Diencephalon (tissue), 1 donor: ENCODE measurements at places on chromosomes 3 and 15. TPM values are rescaled to one million over a fixed set of nuclear protein-coding genes. Genes with fewer than 3 reads are reported as not detected.

The GOLGA8M gene
- total RNA-seq, result not detected

The CPLX3 gene
- 0.92 TPM for total RNA-seq

The NR2E3 gene
- total RNA-seq, result not detected

The GRAMD1C gene
- total RNA-seq, result 10.8 TPM

The ROPN1 gene
- not detected for total RNA-seq

The PLS1 gene
- total RNA-seq, result 4.6 TPM

The NR1I2 gene
- 0.23 TPM for total RNA-seq

The EIF5A2 gene
- total RNA-seq, result 8.1 TPM

The FAM107A gene
- total RNA-seq, result 25.1 TPM

The ROBO1 gene
- total RNA-seq, result 193 TPM

The COL6A5 gene
- 0.69 TPM for total RNA-seq
